ENCODE measurements at places on chromosomes 16 and 17.

GRCh38 chr16:48317026-48317425 is 68.2 kb downstream of the SIAH1 start:
- H3K4me3 ChIP-seq = no peak overlapping the region
- H3K27ac ChIP-seq = no peak overlapping the region
- H3K4me1 ChIP-seq = peaks cover 22% of the 10 kb centered on the region
- no peak for DNase-seq

GRCh38 chr16:81006211-81006812 is 373 bp downstream of the CMC2 start:
- H3K27me3 ChIP-seq = no peaks in the 10 kb centered on the region
- peak; percentile 76 for DNase-seq
- H3K4me3 ChIP-seq = peak overlapping the region; percentile 95
- H3K4me1 ChIP-seq = no peaks in the 10 kb centered on the region
- H3K27ac ChIP-seq = peak overlapping the region; percentile 98
- H3K36me3 ChIP-seq = no peaks in the 10 kb centered on the region

DNA sequence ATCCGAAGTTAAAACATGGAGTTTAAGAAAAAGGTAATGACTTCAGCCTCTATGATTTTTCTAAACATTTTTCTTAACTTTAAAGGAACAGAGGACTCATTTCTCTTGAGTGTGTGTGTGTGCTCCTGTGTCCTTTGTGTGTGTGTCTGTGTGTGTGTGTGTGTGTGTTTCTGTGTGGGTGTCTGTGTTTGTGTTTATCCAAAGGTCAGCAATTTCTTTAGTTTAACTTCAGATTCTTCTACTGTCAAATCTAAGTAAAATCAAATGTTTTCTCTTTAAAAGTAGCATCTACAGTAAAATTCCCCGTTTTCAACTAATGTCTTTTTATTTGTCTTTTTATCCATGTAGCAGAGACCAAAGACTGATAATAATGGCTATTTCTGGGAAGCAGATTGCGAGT is 31.8 kb downstream of the HSBP1 start:
- no peaks in the 10 kb centered on the region for H3K36me3 ChIP-seq
- H3K4me3 ChIP-seq = no peak overlapping the region
- DNase-seq = no peak
- H3K4me1 ChIP-seq = no peaks in the 10 kb centered on the region

- peak overlapping the region; percentile 34 for H3K27ac ChIP-seq
- no peak for DNase-seq
- no peak overlapping the region for H3K4me3 ChIP-seq
Observed at GRCh38 chr17:789160-789840, 7.1 kb downstream of the MRM3 start.

GRCh38 chr17:179781-180380 is 1.6 kb downstream of the DOC2B start:
- H3K4me3 ChIP-seq = peak overlapping the region; percentile 58
- H3K27me3 ChIP-seq = no peaks in the 10 kb centered on the region
- no peaks in the 10 kb centered on the region for H3K36me3 ChIP-seq

All from right atrium auricular region (tissue), 2 donors.